ENCODE measurements at places on chromosomes 4 and X. TPM values are rescaled to one million over a fixed set of nuclear protein-coding genes. Genes with fewer than 3 reads are reported as not detected.

The POU3F4 gene
- not detected for total RNA-seq

The RAB40A gene
- total RNA-seq, result 0.07 TPM

The SMIM43 gene
- 0.07 TPM for total RNA-seq

The DMRTC1 gene
- not detected for total RNA-seq

The TEX11 gene
- not detected for total RNA-seq

The MAGEA2 gene
- total RNA-seq, result not detected

The ARHGAP36 gene
- total RNA-seq, result not detected

The C4orf50 gene
- total RNA-seq, result not detected

The PF4V1 gene
- total RNA-seq, result not detected

The THAP9 gene
- 3.0 TPM for total RNA-seq

The TBCK gene
- total RNA-seq, result 11.8 TPM

The REST gene
- 22.9 TPM for total RNA-seq

The LGI2 gene
- total RNA-seq, result under 0.01 TPM

The ARR3 gene
- not detected for total RNA-seq

The LONRF3 gene
- total RNA-seq, result 2.8 TPM

The FAM9B gene
- not detected for total RNA-seq

The NUDT11 gene
- 11.9 TPM for total RNA-seq

The TAF7L gene
- 1.3 TPM for total RNA-seq

The NEUROG2 gene
- not detected for total RNA-seq

The BEND2 gene
- total RNA-seq, result not detected

The BMP3 gene
- not detected for total RNA-seq

The CLDN22 gene
- not detected for total RNA-seq

The FRMPD4 gene
- 0.06 TPM for total RNA-seq

The GPM6B gene
- 1.5 TPM for total RNA-seq
